Dermis microvascular lymphatic vessel endothelial cell (primary cell): ENCODE measurements at places on chromosomes 13 and 19. TPM values are rescaled to one million over a fixed set of nuclear protein-coding genes. Genes with fewer than 3 reads are reported as not detected.

Gene CALR
- 1,348 and 1,401 TPM in 2 replicates for total RNA-seq

Gene ACTMAP
- 0.26 and 0.76 TPM in 2 replicates for total RNA-seq

Gene KLF16
- 3.7 and 6.7 TPM in 2 replicates for total RNA-seq

DNA sequence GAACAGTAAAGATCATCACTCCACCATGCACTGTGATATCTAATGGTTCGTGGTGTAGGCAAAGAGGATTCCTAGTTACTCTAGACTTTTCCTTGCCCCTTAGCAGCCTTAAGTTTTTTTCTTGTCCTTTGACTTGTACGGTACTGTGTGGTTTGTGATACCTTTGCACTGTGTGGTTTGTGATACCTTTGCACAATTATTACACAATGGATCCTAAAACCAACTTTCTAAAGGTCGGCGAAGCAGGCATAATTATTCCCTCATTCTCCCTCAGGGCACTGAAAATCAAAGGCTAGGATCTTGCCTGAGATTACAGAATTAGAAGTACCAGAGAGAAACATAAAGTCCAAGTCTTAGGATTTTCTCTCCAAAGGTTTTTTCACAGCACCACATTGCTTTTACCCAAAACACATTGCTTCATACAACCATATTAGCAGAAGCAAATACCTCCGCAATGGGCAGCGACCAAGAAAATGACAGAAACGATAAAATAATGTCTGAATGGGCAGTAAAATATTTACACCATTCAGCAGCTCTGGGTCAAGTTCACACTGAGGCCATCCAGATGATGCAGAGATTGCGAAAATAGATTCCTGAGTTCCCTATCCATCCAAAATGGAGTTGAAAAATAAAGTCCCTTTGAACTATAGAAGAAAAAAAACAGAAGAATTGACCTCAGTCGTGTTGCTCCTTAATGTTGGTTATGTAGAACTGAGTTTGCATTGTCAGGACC lies 106.4 kb downstream of the FGF14 start:
- no peak for DNase-seq

DNA sequence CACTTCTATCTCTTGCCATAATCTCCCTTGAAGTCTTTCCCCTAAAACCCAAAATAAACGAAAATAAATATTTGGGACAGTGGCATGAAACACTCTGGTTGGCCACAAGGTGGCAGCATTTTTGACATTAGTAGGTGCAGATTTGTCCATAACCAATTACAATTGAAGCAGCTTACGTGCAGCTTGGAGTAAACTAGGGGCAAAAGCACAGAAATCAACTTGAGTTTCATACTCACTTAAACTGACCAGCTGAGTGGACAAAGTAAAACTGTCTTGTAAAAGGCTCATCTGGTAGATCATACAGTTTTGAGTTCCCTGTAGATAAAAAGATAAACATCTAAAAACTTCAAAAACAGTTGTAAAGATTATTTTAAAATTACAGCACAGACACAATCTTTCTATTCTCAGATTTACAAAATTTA lies 18.8 kb downstream of the PDCD5 start:
- DNase-seq: peak; percentile 57

DNA sequence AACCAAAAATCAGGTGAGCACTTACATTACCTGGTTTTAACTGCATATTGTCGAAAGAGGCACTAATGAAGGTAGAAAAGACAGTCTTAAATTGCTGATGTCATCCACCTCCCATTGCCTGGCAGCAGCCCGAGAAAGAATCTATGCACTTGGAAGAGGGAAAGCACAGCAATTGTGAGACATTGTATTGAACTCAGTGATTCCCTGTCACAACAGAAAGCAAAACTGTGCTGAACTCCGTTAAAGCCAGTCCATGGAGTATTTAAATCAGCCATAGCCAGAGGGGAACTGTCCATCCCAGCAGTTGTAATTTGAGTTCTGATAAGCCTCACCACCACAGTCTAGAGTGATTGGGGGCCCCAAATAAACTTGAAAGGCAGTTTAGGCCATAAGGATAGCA lies 466.6 kb upstream of the PCDH9 start:
- no peak for DNase-seq

DNA sequence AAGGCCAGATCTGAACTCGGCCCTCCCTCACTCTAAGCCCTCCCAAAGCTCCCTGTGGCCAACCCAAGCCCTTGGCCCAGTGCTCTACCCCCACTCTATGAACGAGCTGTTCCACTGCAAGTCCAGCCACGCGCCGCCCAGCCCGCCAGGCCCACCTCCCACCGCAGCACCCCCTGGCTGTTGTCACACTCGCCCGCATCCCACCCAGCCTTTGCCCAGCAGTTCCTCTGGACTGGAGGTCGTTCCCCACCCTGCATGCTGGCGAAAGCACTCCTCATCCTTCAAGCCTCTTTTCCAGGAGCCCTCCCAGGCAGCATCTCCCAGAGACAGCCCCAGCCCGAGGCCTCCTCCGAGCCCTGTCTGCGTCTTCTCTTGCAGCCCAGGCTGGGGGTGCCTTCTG lies 33.1 kb upstream of the ONECUT3 start:
- no peak for DNase-seq

GRCh38 chr19:17938092-17938845 lies 5.5 kb downstream of the CCDC124 start:
- peak; percentile 68 for DNase-seq

GRCh38 chr13:41401366-41401765 lies 56.0 kb upstream of the RGCC start:
- DNase-seq: no peak

DNA sequence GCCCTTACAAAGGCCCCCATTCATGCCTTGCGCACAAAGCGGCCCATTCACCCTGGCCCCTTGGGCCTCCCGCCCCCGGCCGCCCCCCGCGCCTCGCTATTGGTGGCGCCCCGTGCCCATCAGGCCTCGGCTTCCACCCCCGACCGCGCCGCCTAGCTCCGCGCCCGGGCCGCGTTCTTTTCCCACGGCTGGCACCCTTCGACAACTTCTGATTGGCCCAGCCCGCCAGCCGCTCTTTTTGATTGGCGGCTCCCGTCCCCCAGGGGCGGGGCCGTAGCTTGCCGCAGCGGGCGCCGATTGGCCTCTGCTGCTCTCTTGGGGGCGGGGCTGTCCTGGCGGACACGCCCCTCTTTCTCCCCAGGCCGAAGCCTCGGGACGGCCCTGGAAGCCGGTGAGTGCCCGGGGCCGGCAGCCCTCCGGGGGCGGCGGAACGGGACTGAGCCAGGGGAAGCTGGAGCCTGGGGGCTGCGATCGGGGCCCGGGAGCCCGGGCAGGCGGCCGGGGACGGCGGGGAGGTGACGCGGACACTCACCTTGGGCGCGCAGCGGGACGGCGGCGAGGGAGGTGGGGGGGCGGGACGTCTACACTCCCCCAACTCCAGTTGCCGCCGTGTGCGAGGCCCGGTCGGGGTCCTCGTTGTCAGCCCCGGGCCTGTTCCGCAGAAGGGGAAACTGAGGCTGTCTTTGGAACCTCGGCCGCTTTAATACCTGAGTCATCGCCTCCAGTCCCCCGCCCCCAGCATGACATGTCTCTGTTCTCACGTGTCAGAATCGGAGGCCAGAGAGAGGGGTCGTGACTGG lies at the start of gene MYH14:
TSS of gene MYH14 (plus strand) at position 342 of the 800 bp plus-strand sequence. CDS start 6,744 bp downstream, outside the sequence.
- peak; percentile 33 for DNase-seq

DNA sequence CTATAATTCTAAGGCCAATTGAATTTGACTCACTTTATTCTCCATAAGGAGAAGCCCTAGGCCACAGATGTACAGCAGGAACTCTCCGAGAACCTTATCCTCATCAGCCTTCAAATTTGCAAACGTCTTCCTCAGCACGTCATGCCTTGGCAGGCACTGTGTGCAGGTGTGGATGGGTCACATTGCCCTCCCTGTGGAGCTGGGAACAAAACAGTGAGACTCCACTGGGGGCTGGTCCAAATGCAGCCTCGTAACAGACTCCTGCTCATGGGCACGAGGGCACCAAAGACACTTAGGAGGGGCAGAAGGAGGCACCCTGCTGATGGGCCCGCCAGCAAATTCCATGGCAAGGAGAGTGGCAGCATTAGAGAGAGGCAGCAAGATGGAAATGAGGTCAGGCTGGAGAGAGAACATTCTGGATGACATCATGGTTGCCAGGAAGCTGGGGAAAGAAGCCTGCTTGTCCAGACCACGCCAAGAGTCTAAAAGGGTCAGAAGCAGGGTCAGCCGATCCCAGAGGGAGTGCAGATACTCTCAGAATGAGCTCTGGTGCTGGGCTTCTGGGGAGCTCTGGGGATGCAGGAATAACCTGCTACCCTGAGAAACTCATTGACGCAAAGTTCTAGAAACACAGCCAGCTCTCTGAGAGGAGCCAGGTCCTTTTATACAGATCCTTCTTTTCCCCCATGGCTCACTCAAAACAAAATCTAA lies 242.2 kb downstream of the B3GLCT start:
- DNase-seq: no peak

GRCh38 chr13:80654638-80655249 lies 313.8 kb upstream of the SPRY2 start:
- no peak for DNase-seq

DNA sequence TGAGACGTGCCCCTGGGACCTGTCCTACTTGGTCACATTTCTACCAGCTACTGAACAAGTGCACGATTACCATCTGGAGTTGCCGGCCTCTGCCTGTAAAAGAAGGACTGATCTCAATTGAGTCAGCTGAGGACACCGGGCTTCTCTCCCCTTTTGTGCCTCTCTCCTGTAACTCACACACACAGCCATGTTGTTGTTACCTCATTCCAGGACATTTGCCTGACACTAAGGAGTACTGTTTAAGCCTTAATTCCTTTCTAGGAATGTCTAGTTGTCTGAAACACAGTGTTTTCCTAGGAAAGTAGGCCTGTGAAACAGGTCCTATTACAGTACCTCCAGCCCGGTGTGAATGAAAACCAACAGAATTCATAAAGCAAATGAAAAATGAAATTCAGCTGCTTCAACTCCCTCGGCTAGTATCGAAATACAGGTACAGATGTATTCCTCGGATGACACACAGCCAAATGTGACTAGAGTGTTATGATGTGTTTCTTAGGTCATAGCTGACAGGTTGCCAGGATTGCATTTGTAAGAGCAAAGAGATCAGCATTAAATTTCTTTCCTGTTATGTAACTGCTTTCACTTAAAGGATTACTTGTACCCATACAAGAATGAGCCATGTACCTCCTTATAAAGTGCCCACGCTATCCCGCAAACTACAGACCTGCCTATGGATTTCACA lies 152.0 kb upstream of the IRS2 start:
- DNase-seq: no peak

DNA sequence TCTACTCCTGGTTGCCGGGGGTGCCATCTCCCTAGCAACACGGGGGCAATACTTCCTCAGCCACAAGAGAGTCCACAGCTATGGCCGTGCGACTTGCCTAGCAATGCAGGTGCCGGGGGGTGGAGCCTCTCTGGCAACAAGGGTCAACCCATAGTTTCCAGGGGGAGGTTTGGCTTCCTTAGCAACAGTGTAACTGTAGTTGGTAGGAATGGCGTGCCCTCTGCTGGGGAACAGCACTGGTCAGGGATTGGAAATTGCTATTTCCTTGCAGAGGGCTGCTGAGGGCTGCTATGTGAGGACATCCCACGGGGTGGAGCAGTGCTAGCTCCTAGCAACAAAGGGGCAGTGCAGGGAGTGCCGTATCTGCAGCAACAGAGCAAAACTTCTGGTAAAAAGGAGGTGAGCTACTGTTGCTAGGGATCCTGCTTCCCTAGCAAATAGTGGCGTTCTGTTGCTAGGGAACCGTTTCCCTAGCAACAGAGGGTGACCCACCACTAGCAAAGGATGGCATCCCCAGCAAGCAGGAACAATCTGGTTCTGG lies 7.0 kb upstream of the TMC4 start:
- DNase-seq: peak; percentile 86

DNA sequence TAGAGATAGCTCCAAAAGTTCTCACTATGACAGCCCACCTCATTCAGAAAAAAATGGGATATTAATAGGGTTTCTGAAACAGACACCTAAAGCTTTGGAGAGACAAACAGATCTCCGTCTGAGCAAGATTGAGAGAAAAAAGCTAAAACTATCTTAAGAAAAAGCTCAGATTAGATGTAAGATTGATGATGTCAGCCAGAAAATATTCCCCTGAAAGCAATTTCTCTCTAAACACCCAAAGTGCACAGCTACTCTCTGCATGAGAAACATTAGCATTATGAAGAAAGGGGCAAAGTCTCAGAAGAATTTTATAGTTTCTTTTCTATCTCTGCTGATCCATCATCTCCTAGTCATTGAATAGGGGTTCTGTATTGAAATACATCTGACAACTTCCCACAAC lies 148.9 kb downstream of the ZNF737 start:
- no peak for DNase-seq

DNA sequence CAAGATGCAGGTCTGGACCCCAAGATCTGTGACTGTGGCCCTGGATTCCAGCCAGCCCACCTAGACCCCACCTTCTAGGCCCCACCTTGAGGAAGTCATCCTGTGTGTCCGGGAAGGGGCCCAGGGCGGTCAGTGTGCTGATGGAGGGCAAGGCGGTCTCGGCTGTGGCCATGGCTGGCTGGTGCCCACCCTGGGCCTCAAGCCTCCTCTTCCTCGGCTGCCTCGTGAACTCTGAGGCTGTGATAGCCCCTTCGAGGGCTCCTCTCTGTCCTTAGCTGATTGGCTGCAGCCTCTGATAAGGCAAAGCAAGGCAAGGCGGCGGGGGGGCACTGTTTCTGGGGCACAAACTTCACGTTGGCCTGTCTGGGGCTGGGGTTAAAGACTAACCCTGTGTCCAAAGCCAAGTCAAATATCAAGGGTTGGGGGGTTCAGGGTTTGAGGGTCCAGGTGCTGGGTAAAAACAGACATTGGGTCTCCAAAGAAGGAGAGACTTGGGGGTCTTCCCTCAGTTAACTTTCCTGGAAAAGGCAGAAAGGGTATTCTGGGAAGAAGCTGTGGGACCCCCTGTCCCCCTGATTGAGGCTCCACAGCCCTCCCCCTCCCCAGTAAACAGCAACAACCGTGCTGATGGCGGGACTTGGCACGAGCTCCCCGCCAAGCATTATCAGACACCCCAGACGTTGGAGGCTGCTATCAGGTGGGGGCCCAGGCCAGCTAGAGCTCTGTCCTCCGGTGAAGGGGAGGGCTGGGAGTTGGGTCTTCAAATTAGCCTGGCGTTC lies at the start of gene KLF1:
TSS of gene KLF1 (minus strand) at position 233 of the 779 bp plus-strand sequence. CDS start at position 172, 61 bp downstream.
- no peak for DNase-seq

DNA sequence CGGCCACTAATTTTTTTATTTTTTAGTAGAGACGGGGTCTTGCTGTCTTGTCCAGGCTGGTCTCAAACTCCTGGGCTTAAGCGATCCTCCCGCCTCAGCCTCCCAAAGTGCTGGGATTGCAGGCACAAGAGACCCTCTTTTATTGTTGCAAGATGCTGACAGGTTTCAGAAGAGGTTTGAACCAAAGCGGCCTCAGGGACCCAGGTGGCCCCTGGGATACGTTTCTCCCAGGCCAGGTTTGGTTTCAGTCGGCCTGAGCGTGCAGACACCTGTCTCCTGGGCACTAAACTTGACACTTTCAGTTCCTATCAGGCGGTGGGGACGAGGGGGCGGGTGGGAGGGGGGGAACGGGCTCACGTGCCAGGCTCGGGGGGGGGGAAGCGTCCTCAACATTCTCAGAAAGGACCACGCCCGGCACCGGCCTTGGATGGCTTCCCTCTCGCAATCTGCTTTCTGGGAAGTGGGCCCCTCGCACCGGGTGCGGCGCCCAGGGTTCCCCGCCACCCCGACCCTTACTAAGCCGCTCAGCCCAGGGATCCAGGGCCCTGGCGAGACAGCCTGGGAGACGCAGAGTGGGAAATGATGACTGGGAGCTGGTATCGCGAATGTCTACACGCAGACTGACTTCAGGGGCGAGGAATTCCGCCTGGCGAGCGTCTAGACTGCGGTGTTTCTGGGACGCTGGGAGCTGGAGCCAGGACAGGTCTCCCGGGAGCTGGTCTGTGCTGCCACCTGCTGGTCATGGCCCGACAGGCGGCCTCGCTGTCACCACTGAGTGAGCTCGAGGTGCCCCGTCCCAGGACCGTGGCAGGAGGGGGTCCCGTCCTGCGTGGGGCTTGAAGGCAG lies 91.6 kb downstream of the GNG7 start:
- peak; percentile 89 for DNase-seq

- DNase-seq: no peak
These were observed 5.6 kb upstream of the GPR42 start for GRCh38 chr19:35365303-35365702.
